ENCODE measurements at places on chromosomes 1 and 21.
A peak's percentile ranks its signal among the peaks of the same experiment; 100 is the strongest.

- no peak for DNase-seq
Measured at GRCh38 chr1:248779350-248779749, 23.8 kb upstream of the LYPD8 start.

GRCh38 chr21:36910581-36911307 lies 55.7 kb downstream of the HLCS start:
- DNase-seq = no peak

GRCh38 chr1:71417421-71417820 lies 336.6 kb upstream of the ZRANB2 start:
- no peak for DNase-seq

- no peak for DNase-seq
Measured at GRCh38 chr1:3405974-3406867, 48.2 kb upstream of the ARHGEF16 start.

DNA sequence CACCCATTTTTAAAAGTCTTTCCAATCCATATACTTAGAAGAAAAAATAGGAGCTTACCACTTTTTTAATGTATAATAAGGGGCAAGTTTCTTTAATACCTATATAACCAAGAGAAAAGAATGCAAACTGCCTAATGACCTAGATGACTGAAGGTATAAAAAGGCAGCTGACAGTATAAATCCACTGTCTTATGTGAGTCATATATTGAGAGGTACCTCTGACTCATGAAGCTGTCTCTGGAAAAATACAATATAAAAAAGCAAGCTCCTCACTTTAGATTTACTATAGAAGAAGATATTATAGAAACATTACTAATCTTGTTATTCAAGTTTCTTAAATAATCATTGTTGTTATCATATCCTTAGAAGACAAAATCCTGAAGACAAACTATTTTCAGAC lies 144.2 kb downstream of the VAV3 start:
- peak; percentile 31 for DNase-seq

All from kidney epithelial cell (primary cell).